ENCODE measurements at places on chromosomes 7 and 10. TPM values are rescaled to one million over a fixed set of nuclear protein-coding genes. Genes with fewer than 3 reads are reported as not detected.

DNA sequence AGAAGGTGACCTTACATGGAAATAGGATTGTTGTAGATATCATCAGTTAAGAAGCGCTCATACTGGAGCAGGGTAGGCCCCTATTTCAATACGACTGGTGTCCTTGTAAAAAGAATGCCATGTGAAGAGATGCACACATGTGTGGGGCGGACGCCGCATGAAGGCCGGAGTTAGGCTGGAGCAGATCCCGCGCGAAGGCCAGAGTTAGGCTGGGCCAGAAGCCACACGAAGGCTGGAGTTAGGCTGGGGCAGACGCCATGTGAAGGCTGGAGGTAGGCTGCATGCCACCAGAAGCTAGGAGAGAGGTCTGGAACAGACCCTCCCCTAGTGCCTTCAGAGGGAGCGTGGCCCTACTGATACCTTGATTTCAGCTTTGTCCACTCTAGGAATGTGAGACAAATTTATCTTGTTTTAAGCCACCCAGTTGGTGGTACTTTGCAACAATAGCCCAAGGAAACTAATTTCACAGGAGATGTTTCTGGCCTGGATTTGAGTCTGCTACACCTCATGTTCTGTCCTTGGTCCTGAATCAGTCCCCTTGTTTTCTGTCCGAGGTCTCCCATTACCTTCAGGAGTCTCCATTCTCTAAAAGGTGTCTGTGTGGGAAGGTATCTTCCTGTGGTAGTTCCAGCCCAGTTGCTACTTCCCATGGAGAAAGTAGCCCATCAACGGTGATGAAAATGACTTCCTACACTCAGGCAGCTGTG, 585.8 kb downstream of the LRMDA start:
- no peak for DNase-seq

DNA sequence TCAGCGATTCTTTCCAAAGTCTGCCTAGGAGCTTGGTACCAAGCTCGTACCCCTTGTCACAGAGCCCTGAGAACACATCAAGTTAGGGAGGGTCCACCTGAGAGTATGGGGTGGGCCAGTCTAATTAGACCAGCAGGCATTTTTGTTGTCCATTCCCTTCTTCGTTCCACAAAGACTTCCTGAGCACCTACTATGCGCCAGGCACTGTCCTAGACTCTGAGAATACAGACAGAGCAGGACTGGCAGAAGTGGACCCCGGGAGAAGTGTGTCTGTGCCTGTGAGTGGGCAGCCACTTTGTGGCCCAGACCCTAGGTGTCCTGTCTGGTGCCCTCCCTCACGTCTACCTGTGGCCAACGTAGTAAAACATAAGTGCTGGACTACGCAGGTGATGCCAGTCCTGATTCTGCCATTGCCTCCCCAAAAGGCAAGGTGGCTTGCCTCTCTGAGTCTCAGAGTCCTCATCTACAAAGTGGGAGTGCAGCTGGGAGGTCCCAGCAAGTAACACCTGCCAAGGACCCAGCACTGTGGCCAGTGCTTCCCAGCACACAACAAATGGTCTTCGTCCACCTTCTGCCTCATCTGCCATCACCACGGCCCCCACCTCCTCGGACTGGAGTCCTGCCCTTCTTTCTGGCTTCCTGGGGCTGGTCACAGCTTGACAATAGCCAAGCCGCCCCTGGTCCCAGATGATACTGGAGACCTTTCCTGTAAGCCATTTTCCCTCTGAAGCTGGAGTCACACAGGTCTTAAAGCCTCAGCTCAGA, 54.3 kb upstream of the DUSP5 start:
- no peak for DNase-seq

DNA sequence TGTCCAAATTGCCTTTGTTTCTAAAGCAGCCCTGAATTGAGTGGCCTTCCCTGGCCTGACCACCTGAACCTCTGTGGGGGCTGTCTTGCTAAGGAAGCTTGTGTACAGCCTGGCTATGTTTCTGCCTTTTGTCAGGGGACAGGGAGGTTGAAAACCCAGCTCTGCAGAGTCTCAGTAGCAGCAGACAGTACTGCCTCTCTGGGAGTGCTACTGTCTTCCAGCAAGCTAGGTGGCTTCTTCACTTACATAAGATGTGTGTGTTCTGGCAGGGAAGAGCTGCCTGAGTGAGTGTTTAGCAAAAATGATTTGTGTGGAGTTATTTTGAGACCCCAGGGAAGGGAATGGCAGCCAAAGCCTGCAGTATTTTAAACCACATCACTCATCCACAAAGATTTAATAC, 57.4 kb downstream of the LRRC4 start:
- DNase-seq = no peak

- no peak for DNase-seq
Observed at GRCh38 chr7:20510573-20510900, 104.9 kb upstream of the ABCB5 start.

The DEPP1 gene
- 16.5 TPM for total RNA-seq

The COL13A1 gene
- 0.24 TPM for total RNA-seq

Measured in Calu3 (cell line).